ENCODE measurements at places on chromosomes 5 and 9.

- DNase-seq, result no peak
Measured at GRCh38 chr5:14675865-14676300, 11.4 kb downstream of the OTULIN start.

DNA sequence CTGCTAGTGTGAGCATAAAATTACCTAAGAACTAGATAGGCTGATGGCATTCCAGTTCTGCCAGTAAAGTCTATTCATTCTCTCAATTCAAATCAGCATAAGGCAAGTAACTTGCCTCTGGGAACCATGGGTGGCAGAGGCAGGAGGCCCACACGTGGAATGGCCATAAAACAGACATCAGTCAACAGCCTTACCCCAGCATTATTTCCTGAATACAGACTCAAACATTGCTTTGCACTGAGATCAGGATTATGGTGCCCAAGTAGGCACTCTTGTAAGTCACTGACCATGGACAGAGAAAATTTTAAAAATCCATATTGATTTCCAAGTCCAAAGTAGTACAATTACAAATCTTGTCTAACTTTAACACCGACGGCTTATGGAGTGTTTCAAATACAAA is 157.7 kb downstream of the NR2F1-AS1 start:
- DNase-seq, result no peak

GRCh38 chr5:131973089-131973712 is 27.7 kb upstream of the MEIKIN start:
- no peak for DNase-seq

GRCh38 chr9:124721109-124721906 is 49.8 kb downstream of the NR6A1 start:
- DNase-seq, result no peak

GRCh38 chr5:32027717-32028458 is 146.2 kb downstream of the GOLPH3 start:
- DNase-seq, result peak; percentile 99

- no peak for DNase-seq
Measured at GRCh38 chr5:54517174-54517511, 416 bp upstream of the SNX18 start.

DNA sequence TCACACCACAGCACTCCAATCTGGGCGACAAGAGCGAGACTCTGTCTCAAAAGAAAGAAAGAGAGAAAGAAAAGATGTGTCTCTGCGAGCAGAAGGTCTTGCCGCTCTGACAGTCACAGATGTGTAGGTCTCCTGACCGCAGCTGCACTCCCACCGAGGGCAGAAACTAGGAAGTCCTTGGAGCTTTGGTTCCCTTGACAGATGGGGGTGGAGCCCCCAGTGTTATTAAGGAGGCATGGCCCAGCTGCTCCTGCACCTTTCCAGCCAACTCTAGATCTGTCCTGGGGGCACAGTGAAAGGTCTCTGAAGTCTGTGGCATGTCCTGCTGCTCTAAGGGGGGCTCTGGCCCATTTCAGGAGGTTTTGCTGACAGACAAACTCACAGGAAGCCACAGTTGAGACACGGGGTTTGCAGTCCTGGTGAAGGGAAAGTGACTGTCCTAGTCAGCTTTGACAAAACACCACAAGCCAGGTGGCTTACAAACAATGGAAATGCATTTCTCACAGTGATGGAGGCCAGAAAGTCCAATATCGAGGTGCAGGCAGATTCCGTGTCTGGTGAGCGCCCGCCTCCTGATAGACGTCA is 9.0 kb upstream of the DIPK1B start:
- DNase-seq, result no peak

DNA sequence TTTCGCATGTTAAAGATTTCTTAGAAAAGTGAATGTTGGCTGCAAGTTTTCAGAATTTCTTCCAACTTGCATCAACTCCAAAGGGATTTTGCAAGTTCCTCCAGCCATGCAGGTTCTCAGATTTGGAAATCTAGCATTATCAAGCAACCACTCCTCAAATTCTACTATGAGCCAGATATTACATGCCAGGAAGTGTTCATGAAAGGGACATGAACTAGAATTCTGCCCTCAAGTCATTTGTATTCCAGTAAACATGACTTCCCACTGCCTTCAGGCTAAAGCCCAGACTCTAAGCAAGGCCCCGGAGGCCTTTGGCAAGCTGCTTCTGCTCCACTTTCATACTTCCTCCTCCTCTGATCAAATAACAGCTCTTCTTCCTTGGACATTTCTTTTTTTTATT is 111.3 kb upstream of the PAPPA start:
- DNase-seq, result no peak

DNA sequence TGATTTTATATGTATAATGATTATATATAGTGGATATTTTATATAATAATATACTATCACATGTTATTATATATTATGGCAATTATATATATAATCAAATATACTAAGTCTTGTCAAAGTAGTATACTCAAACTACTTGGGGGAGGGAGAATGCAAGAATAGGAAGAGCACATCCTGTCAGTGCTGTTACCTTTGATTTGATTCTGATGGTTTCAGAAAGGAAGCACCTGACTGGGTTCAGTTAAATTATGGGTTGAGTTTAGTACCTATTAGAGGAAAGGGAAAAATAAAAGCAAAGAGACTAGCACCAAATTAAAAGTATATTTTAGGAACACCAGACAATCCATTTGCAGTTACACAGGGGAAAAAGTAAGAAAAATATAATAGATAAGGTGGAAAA is 107.6 kb downstream of the GRIA1 start:
- no peak for DNase-seq

- no peak for DNase-seq
Measured at GRCh38 chr5:98296426-98296825, 477.0 kb upstream of the RGMB start.

GRCh38 chr5:35026280-35026840 is 21.4 kb downstream of the AGXT2 start:
- no peak for DNase-seq

DNA sequence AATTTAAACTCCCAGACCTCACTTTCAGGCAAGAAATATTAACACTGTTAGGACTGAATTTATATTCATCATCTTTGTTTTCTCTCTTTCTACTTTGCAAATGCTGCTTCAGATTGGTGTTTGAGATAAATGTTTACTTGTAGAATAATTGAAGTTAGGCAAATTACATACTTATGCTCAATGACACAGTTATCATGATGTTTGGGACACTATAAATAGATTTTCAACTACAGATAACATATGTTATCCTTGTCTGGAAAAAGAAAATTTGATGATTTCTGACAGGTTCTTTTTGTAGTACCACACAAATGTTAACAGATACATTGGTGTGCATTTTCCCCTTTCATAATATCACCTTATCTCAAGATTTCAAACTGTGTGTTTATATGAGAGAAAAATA is 7.9 kb downstream of the PRR16 start:
- no peak for DNase-seq

GRCh38 chr5:60436518-60436917 is 263.4 kb downstream of the DEPDC1B start:
- no peak for DNase-seq

GRCh38 chr5:93607367-93608258 is 24.6 kb downstream of the NR2F1 start:
- no peak for DNase-seq

DNA sequence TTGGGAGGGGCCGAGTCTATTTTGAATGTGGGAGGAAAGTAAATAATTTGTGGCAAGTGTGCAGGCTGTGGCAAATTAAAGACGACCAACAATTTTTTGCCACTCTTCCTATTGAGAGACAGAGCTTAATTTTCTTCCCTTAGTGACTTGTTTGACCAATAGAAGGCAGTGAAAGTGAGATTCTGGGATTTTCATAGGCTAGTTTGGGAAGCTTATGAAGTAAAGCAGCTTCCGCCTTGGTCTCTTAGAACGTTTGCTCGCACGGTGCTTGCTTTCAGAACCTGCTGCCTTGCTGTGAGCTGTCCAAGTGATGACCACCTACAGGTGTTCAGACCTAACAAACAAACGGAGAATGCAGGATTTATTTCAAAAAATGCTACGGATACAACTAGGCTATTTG is 6.7 kb upstream of the OR1N2 start:
- DNase-seq, result no peak

DNA sequence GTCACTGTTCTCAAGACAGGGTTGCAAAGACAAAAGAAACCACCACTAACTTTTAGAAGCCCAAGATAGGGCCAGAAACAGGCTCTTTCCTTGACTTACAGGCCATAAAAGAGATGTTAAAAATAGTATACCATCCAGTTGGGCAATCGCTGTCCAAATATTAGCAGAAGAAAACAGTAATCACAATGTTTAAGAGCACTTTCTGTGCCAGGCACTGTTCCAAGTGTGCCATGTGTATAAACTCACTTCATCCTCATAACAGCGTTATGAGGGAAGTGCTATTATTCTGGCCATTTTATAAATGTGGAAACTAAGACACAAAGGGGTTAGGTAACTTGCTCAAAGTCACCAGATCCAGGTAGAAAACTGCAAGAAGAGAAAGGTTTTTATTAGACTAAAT is 111.7 kb downstream of the KCNN2 start:
- no peak for DNase-seq

DNA sequence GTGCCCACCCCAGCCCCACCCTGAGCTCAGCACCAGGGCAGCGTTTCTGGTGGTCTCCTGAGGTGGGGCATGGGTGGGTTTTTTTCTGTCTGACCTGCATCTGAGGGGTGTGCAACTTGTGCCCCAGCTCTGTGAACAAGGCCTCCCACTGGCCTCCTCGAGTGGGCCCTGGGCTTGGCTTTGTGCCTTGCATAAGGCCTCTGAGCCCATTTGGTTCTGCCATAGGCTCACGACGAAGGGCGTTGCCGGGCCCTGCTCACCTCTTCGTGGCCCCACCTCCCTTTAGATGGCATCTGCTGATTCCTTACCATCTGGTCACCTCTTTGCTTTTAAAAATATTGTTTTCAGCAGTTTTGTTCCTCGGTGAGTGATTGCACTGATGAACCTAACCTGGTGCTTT is 127.1 kb upstream of the COL5A1 start:
- no peak for DNase-seq

DNA sequence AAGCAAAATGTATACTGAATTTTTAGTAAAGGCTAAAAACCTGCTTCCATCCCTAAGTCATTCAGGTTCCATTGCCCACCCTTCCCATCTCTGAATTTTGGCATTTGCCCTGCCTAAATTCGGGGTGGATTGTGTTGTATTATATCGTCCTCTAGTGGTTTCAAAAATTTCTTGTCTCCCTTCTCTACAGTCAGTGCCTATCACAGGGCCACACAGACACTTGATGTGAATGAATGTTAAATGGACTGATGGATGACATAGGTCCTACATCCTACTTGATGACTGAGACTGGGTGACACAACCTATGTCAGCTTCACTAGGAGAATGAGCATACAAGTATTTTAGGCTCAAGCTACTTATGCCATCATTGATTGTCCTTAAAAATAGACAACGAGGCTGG is 45.6 kb upstream of the SLC30A5 start:
- no peak for DNase-seq

DNA sequence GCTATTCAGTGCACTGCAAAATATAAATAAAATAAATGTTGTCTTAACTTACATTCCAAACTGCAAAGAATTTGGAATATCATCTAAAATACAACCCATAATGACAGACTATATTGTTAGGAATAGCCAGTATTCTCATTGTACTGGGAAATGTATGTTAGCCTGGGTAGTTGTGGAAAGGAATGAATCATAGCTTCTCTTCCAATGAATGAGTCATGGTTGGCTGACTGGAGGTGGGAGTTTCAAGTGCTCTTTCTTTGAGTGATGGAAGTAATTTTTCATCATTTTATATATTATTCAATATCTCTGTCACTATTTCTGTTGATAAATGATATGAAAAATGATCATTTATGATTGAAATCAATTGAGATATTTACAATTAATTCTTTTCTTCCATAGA is 158.6 kb upstream of the ARRDC3 start:
- no peak for DNase-seq

DNA sequence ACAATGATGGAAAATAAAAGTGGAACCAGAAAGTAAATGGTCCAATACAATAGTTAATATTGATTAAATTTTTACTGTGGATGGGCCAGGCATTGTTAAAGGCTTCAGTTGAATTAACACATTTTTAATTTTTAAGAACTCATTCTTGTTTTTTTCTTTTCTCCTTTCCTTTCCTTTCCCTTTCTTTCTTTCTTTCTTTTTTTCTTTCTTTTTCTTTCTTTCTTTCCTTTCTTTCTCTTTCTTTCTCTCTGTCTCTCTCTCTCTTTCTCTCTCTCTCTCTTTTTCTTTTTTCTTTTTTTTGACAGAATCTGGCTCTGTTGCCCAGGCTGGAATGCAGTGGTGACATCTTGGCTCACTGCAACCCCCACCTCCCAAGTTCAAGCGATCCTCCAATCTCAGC is 13.3 kb upstream of the OTULINL start:
- no peak for DNase-seq

DNA sequence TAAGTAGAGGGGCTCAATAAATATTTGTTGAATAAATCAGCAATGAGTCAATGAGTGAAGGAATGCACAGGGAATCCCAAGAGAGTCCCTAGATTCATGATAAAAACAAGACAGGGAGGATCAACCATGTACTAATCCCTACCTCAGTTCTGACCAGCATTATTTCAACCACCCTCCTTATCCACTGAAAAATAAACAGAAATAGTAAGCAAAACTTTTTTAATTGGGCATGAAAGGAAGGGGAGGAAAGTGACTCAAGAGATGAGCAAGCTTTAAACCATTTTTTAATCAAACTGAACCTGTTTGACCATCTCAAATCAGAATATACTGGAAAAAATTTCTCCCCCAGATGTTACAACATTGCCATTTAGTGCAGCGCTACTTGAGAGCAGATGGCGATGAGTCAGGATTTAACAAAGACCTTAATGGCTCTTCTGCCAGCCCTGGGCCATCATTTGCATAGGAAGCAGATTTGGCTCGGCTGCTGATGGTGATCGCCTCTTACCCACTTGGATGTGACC is 194.8 kb upstream of the SLC30A5 start:
- DNase-seq, result peak; percentile 43

DNA sequence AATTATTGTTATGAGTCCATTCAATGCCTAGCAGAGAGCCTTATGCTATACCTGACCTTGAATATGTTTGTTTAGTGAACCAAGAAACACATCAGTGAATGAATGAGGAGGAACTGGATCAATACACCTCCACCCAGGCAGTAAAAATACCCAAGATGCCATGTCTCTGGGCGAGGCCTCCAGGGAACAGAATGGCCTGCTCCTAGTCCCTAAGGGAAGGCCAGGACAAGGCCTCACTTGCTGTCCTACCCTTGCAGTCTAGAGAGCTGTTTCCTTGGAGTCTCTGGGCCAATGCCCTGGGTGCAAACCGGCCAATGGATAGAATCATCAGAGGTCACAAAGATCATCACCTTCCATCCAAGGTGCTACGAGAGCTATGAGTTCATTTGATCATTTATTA is 26.1 kb downstream of the TNIP1 start:
- no peak for DNase-seq

GRCh38 chr5:8247049-8247899 is 378.3 kb downstream of the MTRR start:
- DNase-seq, result no peak

DNA sequence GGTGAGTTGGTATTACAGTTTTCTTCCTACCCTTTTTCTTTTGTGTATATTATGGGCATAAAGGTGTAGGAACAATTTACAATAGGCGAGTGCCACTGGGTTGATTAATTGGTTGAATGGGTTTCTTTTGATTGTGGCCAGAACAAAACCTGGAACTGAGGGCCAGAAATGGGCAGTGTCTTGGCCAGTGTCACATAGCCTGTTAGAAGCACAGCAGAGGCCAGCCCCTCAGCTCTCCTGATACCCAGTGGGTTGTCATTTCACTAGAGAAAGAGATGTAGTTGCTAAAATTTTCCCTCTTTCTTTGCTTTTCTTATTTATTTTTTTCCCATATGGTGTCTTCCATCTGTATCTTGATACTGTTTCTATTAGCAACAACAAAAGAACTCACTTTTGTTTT is 38.8 kb upstream of the SEMA6A start:
- DNase-seq, result no peak

GRCh38 chr9:130213911-130214761 is 41.9 kb downstream of the NCS1 start:
- DNase-seq, result no peak
